ENCODE measurements at places on chromosomes 12 and 14.

- no peak for DNase-seq
Measured at GRCh38 chr12:68446384-68446783, 114.2 kb upstream of the MDM1 start.

GRCh38 chr14:29235991-29236390, 469.4 kb downstream of the FOXG1 start:
- no peak for DNase-seq

DNA sequence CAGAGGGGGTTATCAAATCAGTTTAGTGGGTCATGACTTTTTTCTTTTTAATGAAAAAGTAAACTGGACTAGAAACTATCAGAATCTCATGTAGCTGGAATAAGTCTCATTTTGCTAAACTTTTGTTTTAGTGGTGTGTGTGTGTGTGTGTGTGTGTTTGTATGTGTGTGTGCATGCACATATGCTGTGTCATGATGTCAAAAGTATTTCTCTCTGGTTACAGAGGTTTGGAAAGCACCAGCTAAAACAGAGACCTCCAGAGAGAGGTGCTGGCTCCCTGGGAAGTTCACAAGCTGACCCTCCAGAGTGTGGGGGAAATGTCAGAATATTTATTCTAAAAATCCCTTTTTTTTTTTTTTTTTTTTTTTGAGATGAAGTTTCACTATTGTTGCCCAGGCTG, 114.7 kb downstream of the LGMN start:
- DNase-seq = no peak

DNA sequence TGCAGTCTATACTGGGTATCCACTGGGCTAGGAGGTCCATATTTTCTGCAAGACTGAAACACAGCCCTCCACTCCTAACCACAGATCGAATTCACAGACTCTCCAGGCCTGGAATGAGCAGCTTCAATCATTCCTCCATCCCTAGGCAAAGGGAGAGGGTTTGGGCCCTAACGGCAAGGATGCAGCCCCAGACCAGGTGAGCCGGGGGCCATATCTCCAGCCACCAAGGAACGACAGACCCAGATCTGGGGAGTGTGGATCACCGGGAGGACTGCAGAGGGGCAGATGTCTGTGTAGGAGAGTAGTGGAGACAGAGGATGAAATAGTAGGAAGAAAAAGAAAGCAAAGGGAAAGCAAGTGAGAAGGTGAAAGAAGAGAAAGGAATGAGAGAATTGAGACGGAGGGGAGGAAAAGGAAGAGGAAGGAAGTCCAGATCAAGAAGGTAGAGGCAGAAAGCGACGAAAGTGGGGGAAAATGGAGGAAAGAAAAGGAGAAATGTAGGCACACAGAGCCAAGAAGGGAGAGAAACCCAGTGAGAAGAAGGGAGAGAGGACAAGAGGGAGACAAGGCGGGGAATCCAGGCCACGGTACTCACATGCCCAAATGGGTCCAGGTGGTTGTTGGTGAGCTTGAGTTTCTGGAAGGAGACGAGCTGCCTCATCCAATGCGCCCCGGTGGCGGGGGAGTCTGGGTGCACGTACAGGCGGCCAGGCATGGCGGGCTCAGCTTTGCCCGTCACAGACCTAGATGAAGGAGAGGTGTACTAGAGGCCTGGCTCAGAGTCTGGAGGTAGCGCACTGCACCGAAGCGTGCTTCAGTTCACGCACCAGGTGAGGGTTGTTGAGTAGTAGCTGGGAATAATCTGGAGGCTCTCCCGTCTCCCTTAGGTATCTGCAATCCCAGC, 7.7 kb downstream of the TBX5 start:
- DNase-seq = no peak

DNA sequence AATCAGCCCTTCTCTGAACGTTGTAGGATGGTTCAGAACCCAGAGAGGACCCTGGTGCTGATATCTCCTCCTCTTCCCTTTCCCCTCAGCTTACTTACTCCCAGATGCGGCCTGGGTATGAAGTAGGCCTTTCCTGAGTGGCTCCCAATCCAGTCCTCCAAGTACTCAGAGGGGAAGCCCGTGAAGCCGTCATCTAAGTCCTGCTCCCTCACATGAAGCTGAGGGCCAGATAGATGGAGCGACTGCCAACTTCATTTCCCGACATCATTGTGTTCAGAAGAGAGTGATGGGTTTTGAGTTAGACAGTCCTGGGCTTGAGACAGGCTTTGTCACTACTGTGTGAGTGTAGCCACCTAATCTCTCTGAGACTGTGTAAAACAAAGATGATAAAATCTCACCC, 2.7 kb downstream of the APOLD1 start:
- no peak for DNase-seq

DNA sequence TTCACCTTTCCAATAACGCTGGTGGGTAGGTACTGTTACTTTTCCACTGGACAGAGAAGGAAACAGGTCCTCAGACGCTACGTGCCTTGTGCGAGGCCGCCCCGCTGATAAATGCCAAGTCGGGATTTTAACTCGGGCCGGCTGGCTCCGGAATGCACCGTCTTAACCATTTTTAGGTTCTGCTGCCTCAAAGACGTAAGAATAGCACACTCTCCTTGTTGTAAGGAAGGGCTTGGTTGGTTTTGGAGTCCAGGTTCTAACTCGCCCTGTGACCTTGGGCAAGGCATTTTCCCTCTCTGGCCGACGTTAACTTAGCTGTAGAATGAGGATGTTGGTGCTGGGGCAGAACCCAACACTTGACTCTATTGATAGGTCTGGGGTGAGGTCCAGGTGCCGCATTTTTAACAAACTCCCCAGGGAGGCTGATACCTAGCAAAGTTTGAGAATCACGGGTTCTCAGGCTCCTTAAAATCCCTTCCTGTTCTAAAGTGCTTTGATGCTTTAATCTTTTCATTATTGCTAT, 814 bp downstream of the ANKRD13A start:
- DNase-seq = no peak

- DNase-seq = no peak
Measured at GRCh38 chr14:76498463-76498935, 122.6 kb downstream of the ESRRB start.

DNA sequence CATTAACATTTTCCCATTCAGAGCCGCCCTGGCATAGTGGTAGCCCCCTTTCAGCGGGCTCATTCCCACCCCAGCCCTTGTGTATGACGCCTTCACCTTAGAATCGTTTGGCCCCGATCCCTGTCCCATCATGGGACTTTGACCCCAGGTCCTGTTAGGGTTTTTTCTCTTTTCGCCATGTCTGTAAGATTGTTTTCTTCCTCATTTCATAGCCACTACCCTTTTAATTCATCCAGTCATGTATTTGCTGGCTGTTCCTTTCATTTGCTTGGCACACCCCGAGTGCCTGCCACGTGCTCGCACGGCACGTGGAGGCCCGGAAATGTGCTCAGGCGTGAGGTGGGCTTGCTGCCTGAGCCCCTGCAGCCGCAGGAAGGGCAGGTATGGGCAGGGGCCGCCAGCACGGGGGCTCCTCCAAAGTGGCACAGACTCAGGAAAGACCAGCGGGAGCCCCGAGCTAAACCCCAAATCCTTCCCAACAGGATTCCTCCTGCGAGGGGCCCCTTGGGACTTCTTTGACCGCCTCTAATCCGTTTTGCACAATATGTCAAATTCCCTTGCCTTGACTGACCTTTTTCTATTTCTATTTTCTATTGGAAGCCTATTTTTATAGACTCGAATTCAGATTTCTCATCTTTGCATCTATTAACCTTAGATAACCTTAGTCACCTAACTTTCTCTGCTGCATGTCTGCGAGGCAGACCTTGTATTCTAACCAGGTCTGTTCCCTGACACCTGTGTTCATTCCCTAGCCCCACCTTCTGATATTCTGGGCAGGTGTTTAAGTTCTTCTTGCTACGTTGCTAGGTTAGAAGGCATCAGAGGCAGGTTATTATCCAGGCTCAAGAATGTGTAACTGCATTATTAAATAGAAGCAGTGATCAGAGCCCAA, 114.8 kb downstream of the EML1 start:
- DNase-seq = no peak

- no peak for DNase-seq
Measured at GRCh38 chr12:131208425-131208824, 254.7 kb downstream of the ADGRD1 start.

DNA sequence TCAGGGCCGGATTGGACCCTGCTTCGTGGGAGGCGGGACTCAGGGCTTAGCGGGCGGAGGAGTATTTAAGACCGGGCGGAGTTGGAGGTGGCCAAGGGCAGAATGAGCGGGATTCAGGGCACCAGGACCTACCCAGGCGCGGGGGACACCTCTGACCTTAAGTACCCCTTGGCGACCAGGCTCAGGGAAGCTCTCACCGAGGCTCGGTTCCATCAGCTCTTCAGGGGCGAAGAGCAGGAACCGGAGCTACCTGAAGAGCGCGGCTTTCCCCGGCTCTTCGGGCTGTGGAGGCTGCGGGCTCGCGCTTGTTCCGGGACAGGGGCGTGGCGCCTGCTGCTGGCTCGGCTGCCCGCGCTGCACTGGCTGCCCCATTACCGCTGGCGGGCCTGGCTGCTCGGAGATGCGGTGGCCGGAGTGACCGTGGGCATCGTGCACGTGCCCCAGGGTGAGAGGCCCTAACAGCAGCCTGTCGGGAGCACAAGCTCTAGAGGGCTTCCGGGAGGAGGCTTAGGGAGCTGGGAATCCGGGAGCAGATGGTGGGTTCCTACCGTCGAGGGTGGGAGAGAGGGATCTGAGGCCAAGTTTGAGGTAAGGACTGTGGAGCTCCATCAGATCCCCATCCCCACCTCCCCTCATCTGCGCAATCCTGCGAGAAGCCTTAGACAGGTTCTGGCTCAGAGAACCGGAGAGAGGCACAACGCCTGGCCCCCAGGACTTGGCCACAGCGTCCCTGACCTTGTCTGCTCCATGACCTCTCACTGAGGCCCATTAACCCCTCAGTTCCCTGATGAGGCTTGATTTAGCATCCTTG, 8.4 kb downstream of the ARHGEF25 start:
- no peak for DNase-seq

DNA sequence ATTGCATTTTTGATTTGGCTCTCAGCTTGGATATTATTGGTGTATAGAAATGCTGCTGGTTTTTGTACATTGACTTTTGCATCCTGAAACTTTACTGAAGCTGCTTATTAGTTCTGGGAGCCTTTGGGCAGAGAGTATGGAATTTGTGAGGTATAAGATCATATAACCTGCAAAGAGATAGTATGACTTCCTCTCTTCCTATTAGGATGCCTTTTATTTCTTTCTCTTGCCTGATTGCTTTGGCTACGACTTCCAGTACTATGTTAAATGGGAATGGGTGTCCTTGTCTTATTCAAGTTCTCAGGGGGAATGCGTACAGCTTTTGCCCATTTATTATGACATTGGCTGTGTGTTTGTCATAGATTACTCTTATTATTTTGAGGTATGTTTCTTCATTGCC, 23.5 kb downstream of the SCFD1 start:
- DNase-seq = no peak

- no peak for DNase-seq
Measured at GRCh38 chr12:69000540-69001243, 67.7 kb upstream of the CPM start.

- no peak for DNase-seq
Measured at GRCh38 chr14:94638961-94639817, 27.0 kb downstream of the SERPINA3 start.

- DNase-seq = no peak
Measured at GRCh38 chr14:70097576-70098249, 91.0 kb downstream of the SLC8A3 start.

- DNase-seq = no peak
Measured at GRCh38 chr12:129614221-129614885, 289.5 kb downstream of the TMEM132D start.

GRCh38 chr12:132835076-132836025, 6.7 kb upstream of the GOLGA3 start:
- DNase-seq = no peak

DNA sequence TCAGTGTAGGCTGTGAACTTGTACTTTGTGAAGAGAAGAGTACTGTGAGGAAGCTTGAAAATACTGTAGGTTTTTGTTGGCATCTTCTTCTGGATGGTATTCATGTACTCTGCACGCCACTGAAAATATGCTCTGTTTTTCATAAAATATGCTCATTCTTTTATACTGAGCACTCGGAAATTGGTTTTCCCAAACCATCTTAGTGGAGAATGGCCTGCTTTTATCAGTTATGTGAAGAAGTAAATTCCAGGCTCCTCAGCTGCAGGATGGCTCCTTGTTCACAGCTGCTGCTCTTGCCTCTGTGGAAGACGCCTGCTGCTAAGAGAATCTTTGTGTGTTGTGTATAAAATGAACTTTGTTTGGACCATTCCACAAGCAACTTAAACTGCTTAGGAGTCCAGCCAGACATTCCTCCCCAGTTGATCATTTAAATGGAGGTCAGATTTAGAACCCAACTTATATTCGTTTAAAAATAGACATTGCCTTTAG, 443.5 kb upstream of the RGS6 start:
- DNase-seq = no peak

- no peak for DNase-seq
Measured at GRCh38 chr12:109967383-109968031, 28.7 kb downstream of the GIT2 start.

GRCh38 chr12:3300833-3301401, 190.1 kb upstream of the PRMT8 start:
- DNase-seq = no peak

- DNase-seq = no peak
Measured at GRCh38 chr12:19953734-19954133, 414.6 kb upstream of the PDE3A start.

GRCh38 chr12:57875753-57876547, 29.4 kb upstream of the CTDSP2 start:
- no peak for DNase-seq

- DNase-seq = no peak
Measured at GRCh38 chr14:99806836-99807235, 13.6 kb downstream of the EML1 start.

DNA sequence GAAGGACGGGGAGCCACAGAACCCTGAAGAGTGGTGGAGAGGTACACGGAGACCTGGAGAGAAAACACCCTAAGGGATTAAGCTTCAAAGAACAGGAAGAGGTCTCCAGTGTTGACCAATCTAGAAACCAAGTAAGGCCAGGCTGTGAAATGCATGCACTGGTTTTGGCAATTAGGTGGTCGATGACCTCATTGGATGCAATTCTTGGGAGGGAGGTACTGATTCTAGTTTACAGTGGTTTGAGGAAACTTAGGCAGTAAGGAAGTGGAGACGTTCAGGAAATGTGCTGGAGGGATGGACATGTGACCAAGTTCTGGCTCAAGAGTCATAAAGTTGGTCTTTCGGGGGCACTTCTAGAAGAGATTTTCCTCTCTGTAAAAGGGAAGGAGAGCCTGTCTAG, 91.3 kb upstream of the CEP83 start:
- no peak for DNase-seq

DNA sequence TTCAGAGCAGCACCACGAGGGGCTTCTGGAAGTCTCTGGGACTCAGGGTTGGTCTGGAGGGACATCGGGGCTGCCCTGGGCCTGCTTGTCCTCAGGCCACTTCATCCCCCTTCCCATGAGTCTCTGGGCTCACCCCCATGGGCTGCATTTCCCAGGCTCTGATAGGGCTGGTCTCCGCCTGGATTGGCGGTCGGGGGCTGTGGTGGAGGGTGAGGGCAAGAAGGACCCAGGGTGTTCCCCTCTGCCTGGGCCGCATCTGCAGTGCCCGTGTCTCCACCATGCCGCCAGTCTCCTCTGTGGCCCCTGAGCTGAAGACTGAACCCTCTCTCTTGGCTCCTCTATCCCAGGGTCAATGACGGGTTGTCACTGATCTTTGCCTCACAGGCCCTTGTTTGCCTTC, 242.1 kb downstream of the ADGRD1 start:
- no peak for DNase-seq
